ENCODE measurements at places on chromosomes 3 and 15.

- no peak for DNase-seq
These were observed 45.4 kb downstream of the MAP6D1 start for GRCh38 chr3:183779896-183780465.

- peak; percentile 63 for DNase-seq
These were observed 2.7 kb downstream of the IGF1R start for GRCh38 chr15:98651036-98651481.

GRCh38 chr3:147371140-147371539, 35.2 kb downstream of the ZIC4 start:
- DNase-seq: no peak

- DNase-seq: no peak
These were observed 136.0 kb downstream of the HCN4 start for GRCh38 chr15:73232776-73233175.

DNA sequence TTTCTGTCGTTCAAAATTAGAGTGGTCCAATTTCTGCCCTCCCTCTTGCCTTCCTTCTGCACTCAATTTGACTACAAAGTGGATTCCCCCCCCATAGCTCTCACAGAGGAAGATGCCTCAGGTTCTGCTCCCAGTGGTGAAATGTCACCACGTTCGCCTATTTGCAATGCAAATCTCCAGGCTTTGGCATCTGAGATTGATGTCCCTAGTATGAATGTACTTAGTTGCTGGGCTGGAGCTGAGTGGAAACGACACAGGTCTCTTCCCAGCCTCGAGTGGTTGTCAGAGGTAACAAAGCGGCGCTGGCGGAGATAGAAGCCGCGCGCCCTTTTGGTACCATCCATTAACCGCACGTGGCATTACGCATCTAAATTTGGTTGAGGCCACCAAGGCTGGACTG, 860.1 kb downstream of the MCTP2 start:
- peak; percentile 38 for DNase-seq

GRCh38 chr15:27514526-27514925, 543.5 kb downstream of the GABRG3 start:
- DNase-seq: no peak

GRCh38 chr3:135084405-135084804, 289.3 kb downstream of the EPHB1 start:
- DNase-seq: no peak

DNA sequence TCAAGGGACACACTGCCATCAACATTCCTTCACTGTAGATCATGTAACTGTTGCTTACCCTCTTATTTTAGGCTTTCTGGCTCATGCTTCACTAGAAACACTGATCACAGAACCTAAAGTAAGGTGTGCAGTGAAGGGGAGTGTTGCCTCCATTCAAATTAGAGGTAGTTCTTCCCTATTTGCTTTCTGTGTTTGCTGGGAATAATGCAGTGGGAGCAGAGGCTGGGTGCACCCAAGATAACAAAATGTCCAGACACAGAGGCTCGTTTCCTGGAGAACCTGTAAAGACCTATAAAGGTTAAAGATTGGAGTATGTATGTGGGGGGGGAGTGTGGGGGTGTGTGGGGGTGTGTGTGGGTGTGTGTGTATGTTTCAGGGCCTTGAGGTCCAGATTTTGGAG, 2.1 kb upstream of the CLDN18 start:
- DNase-seq: no peak

GRCh38 chr3:83890039-83890762, 1068.6 kb upstream of the CADM2 start:
- no peak for DNase-seq

DNA sequence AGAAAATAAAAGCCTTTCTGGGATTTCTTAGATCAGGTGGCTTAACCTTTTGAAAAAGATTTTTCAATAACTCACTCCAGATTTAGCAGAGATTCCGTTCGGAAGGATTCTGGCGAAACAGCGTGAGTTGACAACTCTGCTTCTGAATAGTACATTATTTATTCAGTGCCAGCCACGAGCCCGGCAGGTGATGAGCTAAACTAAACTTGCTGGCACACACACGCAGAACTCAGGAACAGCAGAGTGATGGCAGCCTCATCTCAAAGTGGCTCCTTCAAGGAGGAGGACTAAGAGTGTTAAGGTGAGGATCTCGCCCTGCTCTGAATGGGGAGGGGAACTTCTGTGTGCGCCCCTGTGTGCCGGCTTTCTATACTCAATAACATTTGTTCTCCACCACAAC, 114.3 kb downstream of the FAM43A start:
- DNase-seq: no peak

- DNase-seq: no peak
These were observed 39.4 kb upstream of the TBL1XR1 start for GRCh38 chr3:177236704-177237103.

DNA sequence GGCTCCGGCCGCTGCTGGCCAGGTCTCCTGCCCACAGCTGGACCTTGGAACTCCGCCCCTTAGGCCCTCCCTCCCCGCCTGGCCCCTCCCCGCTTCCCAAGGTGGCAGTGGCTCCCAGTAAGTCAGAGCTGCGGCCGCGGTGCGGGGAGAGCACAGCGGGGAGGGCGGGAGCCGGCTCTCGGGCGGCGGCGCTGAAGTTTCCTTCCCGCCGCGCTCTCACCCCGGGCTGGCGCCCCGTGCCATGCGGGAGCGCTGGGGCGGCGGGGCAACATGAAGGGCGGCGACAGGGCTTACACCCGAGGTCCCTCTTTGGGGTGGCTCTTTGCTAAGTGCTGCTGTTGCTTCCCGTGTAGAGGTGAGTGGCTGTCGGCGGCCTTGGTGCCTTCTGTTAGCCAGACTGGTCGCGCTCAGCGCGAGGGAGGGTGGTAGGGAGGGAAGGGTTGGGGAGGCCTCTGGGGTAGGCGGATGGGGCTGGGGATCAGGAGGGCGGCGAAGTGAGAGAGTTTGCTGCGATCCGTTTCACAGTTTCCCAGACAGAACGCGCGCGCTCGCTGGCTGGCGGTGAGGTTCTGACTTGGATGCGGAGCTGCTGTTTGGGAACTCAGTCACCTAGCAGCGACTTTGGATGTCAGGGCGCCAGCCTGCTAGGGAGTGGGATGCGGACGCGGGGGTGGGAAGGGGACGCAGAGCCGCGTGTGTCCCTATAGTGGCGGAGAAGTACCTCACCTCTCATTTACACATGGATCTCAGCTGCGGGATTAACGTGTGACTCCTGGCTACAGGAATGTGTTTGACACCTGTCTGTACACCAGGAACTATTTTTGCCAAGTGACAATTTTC, 145.5 kb upstream of the UMPS start:
- DNase-seq: peak; percentile 78

- no peak for DNase-seq
These were observed 19.4 kb downstream of the RASGRP1 start for GRCh38 chr15:38545179-38545578.

DNA sequence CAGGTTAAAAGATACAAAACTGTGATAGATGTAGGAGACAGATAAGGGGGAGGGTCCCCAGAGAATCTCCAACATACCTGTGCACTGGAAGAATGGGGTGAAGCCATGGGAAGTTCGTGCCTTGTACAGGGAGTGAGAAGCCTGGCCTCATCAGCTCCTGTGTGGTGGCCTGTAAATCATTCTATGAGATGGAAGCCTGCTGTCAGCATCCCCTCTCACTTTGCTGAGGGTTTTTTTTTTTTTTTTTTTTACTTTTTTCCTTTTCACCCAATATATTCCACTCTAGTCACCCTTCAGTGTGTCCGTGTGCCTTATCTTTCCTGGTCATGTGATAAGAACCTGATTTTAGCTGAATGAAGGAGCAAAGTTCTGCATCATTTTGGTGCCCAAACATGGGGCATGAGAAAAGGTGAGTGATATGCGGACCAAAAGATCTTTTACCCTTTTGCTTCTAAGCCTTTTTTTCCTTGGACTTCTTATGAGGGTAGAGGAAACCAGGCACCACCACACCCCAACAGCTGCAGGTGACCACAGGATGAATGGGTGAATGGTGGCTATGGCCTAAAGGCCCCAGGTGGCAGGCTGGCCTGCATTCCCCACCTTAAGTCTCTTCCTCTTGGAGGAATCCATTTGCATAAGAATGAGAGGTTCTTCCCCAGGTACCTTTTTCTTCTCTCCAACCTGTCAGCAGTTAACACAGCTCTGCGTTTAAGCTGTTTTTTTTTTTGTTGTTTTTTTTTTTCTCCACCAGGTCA, 1345.0 kb downstream of the NSUN3 start:
- DNase-seq: peak; percentile 57

GRCh38 chr15:89178307-89178977, 42.9 kb downstream of the RLBP1 start:
- DNase-seq: no peak

DNA sequence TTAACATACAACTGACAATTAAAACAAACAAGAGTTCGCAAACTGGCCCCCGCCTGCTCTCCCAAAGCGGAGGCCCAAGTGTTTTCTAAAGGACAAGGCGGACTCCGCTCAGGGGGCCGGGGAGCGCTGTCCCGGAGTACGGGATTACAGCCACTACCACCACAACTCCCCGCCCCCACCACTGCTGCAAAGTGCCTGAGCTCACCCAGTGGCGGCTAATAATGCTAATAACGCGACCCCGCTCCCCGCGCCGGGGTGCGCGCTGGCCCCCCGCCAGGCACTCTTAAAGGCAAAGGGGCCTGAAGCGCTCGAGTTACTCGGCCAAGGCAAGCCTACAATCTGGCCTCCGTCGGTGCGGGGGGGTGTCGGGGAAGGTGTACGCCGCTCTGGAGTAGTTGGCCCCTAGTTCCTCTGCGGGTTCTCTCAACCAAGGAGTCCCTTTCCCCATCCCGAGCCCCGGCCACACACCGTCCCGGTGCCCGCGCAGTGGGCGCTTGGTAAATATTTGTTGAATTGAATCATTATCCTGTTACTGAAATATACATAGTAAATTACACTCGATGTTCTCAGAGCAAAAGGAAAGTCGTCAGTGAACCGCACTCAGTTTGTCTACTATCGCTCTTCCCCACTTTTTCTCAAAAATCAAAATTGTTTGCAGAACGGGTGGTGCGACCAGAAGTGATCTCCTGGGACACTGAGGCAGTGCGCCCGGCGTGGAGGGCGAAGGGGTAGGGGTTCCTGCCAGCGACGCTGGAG, 827 bp downstream of the WNT5A start:
- peak; percentile 80 for DNase-seq

- DNase-seq: no peak
These were observed 74.7 kb upstream of the C3orf80 start for GRCh38 chr3:160150525-160150924.

GRCh38 chr3:168139947-168140346, 44.2 kb upstream of the GOLIM4 start:
- DNase-seq: no peak

DNA sequence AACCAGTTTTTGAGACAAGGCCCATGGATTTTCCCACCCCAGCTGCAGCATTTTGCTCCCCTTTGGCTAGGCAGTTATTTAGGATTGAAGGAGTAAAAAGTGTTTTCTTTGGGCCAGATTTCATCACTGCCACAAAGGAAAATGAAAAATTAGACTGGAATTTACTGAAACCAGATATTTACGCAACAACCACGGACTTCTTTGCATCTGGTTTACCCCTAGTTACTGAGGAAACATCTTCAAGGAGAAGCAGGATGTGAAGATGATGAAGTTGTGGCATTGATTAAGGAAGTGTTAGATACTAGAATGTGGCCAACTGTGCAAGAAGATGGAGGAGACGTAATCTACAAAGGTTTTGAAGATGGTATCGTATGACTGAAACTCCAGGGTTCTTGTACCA, 165.2 kb upstream of the MYRIP start:
- no peak for DNase-seq

GRCh38 chr15:78507831-78508160, 419 bp downstream of the HYKK start:
- DNase-seq: no peak

- DNase-seq: no peak
These were observed 111.4 kb upstream of the ALCAM start for GRCh38 chr3:105255350-105255749.

GRCh38 chr15:52527911-52528563, 643 bp downstream of the MYO5A start:
- peak; percentile 34 for DNase-seq

DNA sequence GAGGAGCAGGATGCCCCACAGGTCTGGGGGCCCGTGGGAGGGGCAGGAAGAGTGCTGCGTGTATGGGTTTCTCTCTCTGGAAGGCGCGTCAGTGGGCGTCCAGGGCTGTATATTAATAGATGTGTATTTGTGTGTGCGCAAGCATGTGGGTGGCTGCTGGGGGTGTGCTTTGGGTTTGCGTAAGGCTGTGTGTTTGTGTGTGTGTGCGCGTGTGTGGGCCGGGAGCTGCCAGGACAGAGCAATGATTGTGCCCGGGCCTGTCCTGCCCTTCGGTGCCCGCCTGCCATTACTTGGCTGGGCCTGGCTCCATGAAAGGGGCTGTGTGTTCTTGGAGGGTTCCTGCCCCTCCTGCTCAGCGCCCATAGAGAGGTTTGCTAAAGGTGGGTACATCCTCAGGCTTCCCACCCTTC, 16.3 kb downstream of the CSPG4 start:
- no peak for DNase-seq

GRCh38 chr15:40986820-40987219, 33.5 kb downstream of the CHAC1 start:
- DNase-seq: no peak

- DNase-seq: no peak
These were observed 111.5 kb downstream of the NTRK3 start for GRCh38 chr15:88144921-88145653.

DNA sequence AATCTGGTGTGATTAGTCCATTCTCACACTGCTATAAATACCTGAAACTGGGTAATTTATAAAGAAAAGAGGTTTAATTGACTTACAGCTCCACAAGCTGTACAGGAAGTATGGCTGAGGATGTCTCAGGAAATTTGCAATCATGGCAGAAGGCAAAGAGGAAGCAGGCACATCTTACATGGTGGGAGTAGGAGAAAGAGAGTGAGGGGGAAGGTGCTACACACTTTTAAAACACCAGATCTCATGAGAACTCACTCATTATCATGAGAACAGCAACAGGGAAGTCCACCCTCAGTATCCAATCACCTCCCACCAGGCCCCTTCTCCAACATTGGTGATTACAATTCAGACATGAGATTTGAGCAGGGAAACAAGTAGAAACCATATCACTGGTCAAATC, 24.0 kb upstream of the ACP3 start:
- no peak for DNase-seq

- no peak for DNase-seq
These were observed 22.2 kb upstream of the CMTM8 start for GRCh38 chr3:32216172-32216783.

GRCh38 chr3:72143966-72144717, 359.2 kb upstream of the PROK2 start:
- no peak for DNase-seq

DNA sequence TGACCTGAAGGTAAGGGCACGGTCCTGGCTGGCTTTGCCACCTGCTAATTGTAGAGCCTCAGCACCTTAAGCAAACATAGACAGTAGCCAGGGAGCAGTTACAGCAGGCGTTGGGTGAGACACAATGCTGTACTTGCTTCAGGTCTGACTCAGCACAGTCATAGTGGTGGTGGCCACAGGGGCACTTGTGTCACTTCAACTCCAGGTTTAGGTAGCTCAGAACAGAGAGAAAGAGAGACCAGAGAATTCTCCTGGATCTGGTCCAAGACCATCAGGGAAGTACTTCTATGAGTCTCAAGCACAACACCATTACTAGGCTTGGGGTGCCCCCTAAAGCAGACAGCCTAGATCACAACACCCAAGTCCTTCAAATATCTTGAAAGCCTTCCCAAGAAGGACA, 204.4 kb downstream of the OTOL1 start:
- DNase-seq: peak; percentile 69
